Activated T-helper 1 cell treated with Interleukin-2 at 50 U/mL for 16 hours (primary cell): ENCODE measurements at places on chromosomes 12 and 14.

DNA sequence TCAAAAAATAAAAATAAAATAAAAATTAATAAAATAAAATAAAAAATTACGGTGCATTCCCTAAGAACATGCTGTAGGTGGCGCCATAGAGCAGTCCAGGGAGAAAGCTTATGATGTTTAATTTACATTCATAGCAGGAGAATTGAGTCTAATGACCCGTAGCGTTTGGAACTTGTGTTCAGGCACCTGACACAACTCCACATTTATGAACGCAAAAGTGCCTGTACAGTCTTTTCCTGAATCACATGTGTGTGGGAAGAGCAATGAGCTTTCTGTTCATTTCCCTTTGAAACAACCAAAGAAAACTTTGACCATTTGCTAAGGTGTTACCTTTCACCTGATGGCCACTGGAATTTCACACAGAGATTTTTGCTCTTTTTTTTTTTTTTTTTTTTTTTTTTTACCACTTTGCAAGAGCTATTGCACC is 60.6 kb upstream of the KCNA1 start:
- DNase-seq, result no peak

GRCh38 chr14:64253672-64254071 is 40.5 kb downstream of the ESR2 start:
- DNase-seq, result no peak

DNA sequence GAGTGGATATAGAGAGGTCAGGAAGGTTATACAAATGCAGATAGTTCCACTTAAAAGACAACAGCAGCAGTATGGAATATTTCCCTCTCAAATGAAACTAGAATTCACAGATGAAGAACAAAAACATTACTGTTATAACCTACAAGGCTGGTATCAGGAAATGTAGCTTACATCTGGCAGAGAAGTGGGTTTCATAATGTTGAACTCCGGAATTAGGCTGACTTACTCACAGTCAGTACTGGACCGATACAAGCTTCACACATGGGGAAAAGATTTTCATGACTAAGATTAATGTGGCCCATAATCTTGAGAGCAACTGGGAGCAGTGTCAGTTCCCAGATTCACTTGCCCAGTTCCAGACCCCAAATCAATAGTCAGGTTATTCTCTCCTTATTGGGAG is 353.9 kb downstream of the DUSP6 start:
- no peak for DNase-seq

- no peak for DNase-seq
Measured at GRCh38 chr14:26206640-26207039, 391.2 kb downstream of the NOVA1 start.

DNA sequence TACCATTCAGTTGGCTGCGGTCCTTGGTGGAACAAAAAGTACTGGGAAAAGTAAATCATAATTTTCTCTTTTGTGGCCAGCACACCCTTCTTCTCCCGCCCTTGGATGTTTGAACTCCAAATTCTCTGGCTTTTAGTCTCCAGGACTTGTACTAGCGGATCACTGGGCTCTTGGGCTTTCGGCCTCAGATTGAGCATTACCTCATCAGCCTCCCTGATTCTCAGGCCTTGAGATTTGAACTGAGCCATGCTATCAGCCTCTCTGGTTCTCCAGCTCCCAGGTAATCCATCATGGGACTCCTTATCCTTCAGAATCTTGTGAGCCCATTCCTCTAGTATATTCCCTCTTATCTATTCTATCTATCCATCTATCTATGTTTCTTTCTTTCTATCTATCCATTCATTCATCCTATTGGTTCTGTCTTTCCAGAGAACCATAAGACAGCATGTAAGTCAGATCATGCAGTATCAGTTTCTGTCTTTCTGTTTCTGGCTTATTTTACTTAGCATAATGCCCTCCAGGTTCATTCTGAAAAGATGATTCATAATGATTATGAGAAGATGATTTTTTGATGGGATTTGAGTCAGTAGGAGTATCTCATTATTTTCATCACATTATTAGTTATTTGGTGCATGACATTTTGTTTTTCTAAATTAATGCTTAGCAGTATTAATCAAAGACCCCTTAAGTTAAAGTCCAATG is 814.9 kb downstream of the LRFN5 start:
- DNase-seq, result no peak

GRCh38 chr14:66081594-66082376 is 404.4 kb upstream of the CCDC196 start:
- no peak for DNase-seq

GRCh38 chr14:80313806-80314205 is 102.5 kb upstream of the DIO2 start:
- no peak for DNase-seq

DNA sequence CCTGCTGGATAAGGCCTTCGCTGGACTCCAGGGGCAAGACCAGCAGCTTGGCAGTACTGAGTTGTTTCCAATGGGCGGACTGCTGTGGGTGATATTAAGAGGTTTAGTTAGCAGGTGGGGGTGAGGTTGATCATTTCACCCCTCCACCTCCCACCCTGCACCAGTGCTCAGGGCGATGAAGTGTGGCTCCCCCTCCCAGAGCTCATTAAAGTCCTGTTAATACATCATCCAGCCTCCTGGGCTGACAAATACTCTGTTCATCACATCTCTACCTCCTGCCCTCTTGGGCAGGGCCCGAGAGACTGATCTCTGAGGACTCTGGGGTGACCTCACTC is 2.4 kb upstream of the FIGNL2 start:
- no peak for DNase-seq

DNA sequence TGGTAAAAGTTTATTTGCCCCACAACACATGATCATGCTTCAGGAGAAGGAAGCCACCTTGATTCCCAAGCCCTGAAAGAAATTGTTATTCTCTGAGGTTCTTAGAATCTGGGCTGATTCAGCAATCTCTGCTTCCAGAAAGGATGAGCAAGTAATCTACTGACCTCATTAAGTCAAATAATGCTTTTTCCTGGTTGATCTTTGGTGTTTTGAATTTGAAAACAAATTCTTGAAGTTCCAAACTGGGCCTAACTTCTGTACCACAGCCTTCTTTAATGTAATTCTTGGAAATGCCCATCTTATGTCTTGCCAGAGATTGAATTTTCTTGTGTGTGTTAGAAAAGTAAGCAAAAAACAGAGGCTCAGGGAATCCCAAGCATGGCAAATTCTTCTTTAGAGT is 319.2 kb upstream of the DDHD1 start:
- no peak for DNase-seq

DNA sequence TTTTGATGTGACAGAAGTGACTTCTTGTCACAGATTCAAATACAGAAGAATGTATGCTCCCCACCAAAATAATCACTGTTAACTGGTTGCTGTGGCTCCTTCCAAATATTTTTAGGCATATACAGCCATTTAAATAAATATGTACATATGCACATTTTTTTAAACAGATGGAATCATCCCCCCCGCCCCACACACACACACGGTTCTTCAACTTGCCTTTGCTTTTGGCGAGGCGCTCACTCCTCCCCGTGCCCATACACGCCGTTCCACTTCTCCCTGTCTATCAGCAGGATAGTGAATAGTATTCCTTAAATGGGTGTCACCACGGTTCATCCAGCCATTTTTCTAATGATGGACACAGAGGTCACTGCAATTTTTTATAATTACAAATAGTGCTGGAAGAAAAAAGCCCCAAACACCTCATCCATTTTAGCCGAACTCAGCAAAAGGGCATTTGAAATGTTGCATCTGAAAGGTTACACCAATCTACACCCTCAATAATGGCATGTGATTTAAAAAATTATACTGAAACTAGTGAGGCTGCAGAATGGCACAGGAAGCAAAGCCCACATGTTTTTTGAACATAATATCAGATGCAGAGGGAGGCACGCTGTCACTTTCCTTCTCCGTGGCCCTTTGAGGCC is 39.2 kb upstream of the MEG3 start:
- DNase-seq, result no peak

DNA sequence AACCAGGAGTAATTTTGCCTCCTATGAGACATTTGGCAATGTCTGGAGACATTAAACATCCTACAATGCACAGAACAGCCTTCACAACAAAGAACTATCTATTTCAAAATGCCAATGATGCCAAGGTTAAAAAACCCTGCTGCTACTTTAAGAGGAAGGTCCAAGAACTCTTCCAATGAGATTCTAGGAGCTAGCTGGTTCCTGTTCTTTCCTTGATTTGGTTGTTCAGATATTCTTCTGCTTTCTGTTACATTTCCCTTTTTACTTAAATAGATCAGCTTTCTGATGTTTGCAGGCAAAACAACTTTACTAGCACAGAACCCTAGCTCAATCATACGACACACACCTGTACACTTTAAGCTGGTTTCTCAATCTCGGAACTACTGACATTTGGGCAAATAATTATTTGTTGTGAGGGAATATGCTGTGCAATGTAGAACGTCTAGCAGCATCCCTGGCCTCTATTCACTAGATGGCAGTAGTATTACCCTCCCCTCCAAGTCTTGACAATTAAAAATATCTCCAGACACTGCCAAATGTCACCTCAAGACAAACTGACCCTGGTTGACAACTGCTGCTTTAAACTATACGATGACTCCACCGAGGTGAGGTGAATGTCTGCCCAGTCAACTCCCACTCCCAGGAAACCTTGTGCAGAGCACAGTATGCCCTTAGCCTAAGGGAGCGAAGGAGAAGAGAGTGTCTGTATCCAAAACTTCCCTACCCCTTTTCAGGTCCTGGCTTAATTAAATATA is 4.4 kb downstream of the BLTP3B start:
- DNase-seq, result no peak

GRCh38 chr12:121095544-121096198 is 37.0 kb upstream of the P2RX7 start:
- DNase-seq, result peak; percentile 67

DNA sequence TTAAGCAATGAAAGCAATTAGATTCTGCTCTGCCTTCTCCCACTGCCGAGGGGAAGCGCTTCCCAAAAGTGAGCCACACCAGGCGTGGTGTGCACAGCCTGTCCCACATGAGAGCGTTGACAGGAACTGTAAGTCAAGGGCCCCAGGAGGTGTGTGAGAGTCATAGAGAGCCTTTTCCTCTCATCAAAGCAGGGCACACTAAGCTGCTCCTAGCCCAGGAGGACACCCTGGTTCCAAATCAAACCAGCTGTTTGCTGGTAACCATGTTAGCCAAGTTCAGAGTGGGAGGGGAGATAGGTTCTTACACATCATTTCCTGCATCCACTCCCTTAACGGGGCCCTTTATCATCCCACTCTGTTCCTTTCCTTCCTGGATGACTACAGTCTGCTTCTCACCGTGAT is 98.3 kb downstream of the SPTSSA start:
- DNase-seq, result no peak

DNA sequence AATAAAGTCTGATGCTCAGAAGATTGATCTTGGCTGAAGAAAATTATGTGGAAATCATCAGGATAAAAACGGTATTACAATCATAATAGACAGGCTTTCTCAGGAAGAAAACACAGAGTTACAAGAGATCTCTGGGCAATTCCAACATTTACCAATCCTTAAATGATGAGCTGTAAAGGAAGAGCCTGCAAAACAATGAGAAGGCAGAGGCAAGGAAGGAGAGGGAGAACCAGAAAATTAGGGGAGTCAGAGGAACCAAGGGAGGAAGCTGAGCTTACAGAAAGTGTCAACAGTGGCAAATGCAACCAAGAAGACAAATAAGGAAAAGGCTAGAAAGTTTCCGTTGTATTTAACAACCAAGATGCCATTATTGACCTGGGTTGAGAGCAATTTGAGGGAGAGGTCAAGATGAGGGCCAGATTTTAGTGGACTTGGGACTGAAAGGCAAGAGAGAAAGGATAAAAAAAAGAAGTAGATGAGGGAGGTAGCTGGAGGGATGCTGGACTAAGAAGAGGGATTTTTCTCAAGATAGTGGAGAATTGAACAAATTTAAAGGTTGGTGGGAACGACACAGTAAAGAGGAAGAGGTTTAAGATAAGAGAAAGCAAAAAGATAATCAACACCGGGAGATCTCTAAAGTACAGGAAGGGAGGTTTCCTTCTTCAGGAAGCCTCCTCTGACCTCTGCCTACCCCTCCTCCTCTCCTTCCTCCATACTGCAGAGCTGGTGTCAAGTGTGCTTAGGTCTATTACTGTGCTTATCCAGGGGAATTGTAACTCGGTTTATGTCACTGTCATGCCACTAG is 116.9 kb downstream of the DUSP6 start:
- no peak for DNase-seq

- DNase-seq, result no peak
Measured at GRCh38 chr14:99769799-99770198, 23.4 kb upstream of the EML1 start.

DNA sequence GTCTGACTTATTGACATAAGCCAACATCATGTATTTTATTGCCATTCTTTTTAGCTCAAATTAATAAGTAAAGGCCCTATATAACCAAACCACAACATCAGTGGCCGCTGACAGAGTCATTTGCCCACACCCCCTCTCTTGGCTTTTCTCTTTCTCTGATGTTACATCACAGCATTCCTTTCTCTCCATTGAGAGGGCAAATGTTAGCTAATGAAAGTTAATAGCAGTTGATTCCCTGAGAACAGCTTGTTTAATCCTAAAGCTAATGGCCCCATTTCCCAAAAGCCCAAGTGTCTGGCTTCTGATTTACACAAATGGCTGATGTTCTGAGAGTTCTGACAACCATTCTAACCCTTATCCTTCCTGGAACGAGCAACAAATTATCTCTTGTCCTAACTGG is 308.8 kb downstream of the SNAPC1 start:
- DNase-seq, result no peak

DNA sequence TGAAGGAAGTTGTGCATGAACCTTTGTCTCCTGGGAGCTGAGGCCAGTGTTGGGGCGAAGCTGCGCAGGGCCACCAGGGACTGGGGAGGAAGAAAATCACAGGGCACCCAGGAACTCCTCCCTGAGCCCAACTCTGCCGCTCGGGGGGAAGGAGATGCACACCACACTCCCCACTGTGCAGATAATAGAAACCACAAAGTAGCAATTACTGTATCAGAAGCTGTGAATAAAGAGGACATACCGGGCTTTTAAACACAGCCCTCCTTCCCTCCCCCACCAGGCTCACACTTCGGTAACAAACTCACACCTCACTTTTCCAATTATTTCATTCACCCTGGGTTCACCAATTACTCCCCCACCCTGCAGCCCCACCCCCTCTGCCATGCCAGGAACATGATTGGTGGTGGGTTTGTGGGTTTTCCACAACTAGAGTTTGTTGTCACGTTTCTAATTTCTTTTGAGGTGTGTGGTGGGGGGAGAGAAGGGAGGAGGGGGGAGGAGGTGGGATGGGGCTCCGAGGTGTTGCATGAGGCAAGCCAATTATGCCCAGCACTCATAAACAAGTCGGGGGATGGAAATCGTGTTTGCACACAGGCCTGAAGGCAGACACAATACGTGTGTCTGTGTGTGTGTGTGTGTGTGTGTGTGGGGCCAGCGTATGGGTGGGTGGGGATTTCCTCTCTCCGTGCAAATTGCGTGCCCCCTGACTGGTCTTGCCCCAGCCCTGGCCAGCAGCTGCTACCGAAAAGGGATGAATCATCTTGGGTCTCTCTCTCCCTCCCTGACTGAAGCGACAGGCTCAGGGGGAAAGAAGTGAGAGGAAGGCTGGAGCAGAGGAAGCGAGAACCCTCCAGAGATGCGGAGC is 103.3 kb downstream of the RBM19 start:
- DNase-seq, result no peak

DNA sequence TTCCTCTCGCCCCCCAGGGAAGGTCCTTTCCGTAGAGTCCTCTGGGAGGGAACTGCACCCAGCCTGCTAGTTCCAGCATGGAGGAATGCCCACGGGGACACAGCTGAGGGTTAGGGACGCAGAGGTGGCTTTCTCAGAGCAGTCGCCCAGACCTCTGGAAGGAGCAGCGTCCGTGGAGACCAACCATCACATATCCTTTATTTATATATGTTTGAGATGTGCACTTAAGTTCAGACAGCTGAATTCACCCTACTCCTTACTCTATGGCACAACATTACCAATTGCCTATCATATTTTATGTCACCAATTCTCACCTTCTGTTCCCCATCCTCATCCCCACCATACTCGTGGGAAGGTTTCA is 305.6 kb upstream of the DIO3 start:
- DNase-seq, result no peak
